Muscle of arm (tissue), 14 donors: ENCODE measurements at places on chromosomes 1 and 21. TPM values are rescaled to one million over a fixed set of nuclear protein-coding genes. Genes with fewer than 3 reads are reported as not detected.
A peak's percentile ranks its signal among the peaks of the same experiment; 100 is the strongest.

The MCOLN2 gene
- polyA plus RNA-seq, result 0.05 TPM

The KISS1 gene
- polyA plus RNA-seq, result 1.2 TPM

The RXRG gene
- polyA plus RNA-seq, result 53.9 TPM

The CYP4Z1 gene
- polyA plus RNA-seq, result not detected

DNA sequence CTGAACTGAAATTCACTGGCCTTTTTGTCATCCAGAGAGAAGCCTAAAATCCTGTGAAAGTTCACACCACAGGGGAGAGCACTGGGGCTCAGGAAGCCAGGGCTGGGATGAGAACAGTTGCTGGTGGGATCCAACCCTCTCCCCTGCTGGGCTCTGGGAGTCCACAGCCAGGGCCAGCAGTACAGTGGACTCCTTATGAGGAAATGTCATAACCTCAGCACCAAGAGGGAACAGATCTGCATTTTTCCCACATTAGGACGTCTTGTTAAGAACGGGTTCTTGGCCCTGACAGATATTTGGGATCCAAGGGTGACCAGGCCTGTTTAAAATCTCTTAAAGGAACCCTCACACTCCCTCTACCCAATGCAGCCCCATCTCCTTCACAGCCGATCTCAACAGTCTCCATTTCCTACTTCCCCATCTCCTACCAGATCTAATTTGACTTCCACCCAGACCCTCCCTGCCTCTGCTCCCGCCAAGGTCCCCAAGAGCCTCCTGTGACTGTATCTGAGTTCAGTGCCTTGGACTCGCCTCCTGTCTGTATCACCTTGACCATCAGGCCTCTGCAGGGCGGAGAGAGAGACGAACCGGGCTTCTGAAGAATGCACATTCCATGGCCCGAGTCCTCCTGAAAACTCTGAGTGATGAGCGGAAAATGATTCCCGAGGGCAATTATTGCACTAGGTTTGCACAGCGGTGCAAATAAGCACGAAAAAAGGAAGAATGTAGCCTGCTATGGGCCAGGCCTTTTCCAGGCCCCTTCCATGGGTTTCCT lies 159.9 kb downstream of the TRABD2B start:
- no peak for DNase-seq

The TESK2 gene
- 1.9 TPM for polyA plus RNA-seq

- no peak for DNase-seq
Measured at GRCh38 chr21:25402134-25402961, 204.9 kb downstream of the MRPL39 start.

DNA sequence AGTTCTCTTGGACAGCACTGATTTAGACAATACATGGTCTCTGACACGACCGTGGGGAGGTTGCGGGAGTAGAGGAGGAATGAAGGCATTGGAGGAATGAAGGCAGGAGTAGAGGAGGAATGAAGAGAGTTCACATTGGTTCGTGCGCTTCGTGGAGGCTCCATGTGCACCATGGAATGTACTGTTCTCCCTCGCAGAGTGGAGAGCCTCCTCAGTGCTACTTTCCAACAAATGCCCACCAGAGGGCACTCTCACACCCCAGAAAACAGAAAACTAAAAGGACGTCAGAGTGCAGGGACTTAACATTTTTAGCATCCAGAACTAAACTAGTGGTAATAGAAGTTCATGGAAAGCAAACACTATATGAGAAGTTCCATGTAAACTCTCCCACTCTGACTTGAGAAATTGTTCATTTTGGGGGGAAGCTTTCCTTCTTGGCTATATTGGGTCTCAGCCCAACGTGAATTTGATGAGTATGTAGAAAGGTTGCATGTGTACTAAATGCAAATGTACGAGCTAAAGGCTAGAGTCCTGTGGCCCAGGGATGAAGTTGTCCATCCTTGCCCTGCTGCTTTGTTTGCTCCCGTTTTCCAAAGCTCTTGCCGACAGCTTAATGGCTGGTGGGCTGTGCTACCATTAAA lies 211.6 kb downstream of the LMX1A start:
- DNase-seq, result peak; percentile 77

DNA sequence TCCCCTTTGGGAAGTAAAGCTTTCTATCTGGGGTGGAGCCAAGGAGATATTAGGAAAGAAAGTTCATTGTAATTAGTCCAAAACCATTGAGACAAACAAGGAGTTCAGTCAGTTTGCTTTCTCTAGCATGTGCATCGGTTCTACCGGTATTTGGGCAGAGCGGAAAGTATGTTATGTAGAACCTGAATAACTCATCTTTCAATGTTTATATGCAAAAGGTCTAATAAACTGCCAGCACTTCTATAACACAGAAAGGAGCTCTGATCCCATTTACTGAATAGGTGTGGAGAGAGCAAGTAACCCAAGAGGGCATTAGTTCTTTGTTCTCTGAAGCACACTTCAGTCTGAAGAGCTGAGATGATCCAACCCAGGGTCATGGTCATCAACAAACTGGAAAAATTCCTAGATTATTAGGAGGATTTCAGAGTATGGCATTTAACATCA lies 3.5 kb downstream of the TGFB2 start:
- no peak for DNase-seq

DNA sequence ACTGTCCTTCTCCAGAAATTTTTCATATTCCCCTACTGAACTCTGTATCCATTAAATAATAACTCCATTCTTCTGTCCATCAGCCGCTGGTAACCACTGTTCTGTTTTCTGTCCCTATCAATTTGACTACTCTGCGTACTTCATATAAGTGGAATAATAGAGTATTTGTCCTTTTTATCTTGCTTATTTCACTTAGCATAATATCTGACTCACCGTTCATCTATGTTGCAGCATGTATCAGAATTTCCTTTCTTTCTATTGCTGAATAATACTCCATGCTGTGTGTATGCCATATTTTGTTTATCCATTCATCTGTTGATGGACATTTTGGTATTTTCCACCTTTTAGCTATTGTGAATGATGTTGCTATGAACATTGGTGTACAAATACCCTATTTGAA lies 71.9 kb downstream of the CEP350 start:
- DNase-seq, result no peak

DNA sequence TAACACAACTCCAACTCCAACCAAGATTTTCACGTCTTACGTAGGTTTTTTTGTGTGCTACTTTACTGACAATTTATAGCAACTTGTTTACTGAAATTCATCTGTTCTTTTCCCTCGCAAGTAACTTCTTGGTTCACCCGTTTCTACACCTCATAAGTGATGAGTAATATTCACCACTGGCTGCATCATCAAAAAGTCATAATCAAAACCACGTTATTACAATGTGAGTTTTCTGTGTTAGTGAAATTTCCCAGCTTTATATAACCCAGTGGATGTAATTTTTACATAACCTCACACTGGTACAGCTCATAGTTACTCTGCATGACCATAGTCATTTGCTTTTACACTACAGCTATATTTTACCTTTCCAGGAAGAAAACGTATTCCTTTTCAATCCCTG lies 401.1 kb upstream of the LYPLAL1 start:
- peak; percentile 14 for DNase-seq

The SAMD11 gene
- 4.0 TPM for polyA plus RNA-seq

DNA sequence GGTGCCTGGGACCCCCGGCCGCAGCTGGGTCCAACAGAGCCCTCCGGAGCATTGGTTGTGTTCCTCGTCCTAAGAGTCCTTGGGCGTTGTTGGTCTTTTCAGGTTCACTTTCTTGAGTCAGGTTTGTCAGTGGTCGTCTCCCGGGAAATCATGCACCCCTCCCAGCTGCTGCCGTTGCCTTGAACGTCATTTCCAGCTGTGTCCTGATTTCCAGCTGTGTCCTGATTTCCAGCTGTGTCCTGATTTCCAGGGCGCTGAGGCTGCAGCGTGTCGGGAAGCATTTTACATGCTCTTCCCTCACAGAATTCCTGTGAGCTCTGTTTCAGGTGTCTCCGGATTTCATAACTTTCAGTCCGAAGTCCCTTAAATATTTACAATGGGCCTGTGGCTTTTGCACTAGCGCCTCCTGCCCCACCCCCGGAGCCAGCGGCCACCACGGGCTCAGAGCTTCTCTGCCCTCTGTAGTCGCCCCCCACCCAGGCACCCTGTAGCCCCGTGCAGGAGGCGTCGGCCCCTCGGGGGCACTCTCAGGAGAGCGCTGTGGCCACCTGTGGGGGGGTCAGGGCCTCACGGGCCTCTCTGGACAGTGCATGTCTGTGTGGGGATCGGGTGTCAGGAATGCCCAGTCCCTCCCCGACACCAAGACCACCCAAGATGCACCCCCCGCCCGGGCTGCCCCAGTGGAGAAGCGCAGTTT lies 66.7 kb downstream of the COL18A1 start:
- DNase-seq, result peak; percentile 92

DNA sequence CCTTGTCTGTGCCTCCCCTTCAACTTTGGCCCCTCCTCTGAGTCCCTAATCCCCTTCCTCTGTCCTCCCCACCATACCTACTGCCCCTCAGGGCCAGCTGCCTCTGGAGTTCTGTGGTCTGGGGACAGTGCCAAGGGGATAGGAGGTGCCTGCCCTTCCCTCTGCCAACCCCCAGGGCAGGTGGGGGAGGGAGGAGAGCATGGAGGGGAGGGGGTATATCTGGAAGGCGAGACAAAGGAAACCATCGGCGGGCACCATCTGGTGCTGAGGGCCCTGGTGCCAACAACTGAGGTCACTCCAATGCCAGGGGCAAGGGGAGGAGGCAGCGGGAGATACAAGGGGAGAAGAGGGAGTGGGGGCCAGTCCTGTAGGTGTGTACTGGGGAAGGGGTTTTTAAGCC lies 9.6 kb downstream of the RAB25 start:
- DNase-seq, result no peak

The UQCRHL gene
- polyA plus RNA-seq, result 0.31 TPM

- DNase-seq, result no peak
Measured at GRCh38 chr1:1203561-1204424, 2.6 kb downstream of the TNFRSF18 start.

The KCNJ9 gene
- polyA plus RNA-seq, result not detected

DNA sequence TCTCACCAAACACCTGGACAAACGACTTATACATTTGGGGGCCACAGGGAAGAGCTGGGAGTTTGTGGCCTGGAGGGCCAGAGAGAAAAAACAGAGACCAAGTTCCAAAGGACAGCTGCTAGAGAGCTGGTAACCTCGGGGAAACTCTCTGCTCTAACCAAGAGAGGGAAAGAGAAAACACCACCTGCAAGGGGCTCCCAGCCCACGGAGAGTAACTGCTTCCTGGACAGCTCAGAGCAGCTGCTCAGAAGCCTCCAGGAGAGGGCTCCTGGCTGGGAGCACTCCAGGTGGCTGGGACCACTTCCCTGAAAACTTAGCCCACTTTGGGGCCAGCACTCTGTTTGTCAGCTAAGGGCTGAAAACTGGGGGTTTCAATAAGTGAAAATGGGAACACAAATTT lies 154.8 kb upstream of the GRIK3 start:
- no peak for DNase-seq

DNA sequence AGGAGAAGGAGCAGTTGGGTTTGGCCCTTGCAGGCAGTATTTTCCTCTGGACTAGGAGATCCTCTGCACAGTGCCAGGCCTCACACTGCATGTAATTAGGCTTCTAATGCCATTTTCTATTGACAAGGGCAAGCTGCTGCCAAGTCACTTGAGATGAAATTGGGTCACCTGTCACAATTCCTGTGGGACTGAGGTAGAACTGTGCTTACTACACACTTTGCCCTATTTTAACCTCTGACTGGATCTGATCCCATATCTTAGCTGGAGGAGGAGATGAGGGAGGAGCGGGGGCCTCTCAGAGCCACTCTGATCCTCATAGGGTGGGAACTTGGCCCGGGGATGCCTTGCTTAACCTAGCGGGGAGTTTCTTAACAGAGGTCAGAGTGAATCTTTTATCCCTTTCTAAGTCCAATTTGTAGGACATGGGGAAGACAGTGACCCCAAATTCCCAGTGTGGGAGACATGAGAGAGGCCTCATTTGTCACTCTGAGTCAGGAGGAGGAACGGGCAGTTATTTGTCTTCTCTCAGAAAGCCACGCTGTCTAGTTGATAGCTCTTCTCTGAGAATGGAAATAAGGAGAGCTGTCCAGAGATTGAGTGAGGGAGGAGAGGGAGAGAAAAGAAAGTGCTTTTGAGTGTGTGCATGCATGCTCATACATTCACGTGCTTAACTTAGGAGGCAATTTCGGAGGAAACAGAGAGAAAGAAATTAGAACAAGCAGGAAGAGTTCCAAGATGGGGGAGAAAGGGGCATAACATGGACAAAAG lies 121.3 kb downstream of the CACNA1E start:
- DNase-seq, result no peak

The ZNF644 gene
- polyA plus RNA-seq, result 46.5 TPM

DNA sequence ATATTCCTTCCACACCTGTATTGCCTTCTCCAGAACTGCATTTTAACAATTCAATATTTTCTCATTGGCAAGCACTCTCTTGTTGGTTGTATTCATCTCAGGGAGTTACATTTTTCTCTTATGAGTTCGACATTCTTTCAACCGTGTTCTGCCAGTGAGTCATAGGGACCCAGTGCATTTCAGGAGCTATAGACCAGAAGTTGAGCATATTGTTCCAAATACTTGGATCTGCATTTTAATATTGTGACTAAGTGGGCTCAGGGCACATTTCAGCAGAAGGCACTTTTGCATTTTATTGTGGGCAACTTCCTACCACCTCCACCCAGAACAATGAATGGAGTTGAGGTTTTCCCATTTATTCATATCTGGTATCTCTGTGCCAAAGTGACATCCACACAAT lies 132.8 kb downstream of the TNFSF18 start:
- no peak for DNase-seq

DNA sequence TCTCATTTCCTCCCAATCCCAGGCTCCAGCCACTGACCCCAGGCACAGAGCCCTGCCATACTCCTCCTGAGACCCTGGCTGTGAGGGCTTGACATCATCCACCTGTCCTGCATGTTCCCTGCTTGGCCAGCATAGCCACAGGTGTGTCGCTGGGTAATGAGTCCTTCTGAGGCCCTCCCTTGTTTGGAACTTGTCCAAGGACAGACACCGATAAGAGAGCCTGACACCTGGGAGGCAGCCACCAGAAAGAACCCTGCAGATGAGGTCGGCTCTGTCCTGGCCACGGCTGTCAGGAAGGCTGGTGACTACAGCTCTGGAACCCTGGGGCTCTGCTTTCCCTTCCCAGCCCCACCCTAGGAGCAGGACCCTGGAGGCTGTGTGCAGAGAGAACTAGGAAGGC lies 34.6 kb downstream of the TMEM63A start:
- no peak for DNase-seq
